ENCODE measurements at places on chromosomes 16 and 17.

- no peak for DNase-seq
Measured at GRCh38 chr16:70475054-70475871, 20.9 kb downstream of the FCSK start.

DNA sequence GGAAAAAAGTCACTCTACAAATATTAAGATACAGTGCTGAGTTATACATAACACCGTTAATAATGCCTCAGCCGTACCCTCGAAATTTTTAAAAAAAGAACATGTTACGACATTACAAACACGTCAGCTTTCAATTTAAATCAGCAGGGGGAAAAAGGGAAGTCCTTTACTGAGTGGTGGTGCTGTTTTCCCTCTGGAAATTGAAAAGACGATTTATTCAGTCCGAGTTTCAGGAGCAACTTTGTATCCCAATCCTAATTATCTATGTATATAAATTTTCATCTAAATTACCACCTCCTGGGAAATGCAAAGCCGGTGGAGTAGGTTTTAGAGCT is 1.3 kb downstream of the NETO2 start:
- DNase-seq: no peak

DNA sequence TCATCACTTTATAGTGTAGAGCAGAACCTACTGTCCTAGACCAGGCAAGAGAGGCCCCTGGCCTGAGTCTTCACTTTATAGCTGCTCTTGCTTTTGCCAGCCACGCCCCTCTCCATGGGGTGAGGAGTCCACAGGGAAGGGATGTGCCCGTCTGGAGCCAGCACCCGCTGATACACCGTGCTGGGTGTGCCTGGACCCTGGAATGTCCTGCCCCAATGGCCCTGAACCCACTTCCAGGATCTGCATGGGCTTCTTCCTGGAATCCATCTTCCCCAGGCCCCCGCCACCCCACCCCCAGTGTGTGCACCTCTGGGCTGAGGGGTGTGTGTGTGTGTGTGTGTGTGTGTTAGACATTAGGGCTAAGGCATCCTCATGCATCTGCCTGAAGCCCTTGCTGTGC is 44.9 kb downstream of the MEOX1 start:
- DNase-seq: no peak

GRCh38 chr16:11536104-11536866 is 50.4 kb downstream of the LITAF start:
- no peak for DNase-seq

GRCh38 chr16:74605746-74606520 is 981 bp downstream of the GLG1 start:
- DNase-seq: no peak

- DNase-seq: no peak
Measured at GRCh38 chr16:85759631-85760419, 8.9 kb upstream of the C16orf74 start.

GRCh38 chr16:24610416-24610755 is 71.0 kb downstream of the RBBP6 start:
- no peak for DNase-seq

DNA sequence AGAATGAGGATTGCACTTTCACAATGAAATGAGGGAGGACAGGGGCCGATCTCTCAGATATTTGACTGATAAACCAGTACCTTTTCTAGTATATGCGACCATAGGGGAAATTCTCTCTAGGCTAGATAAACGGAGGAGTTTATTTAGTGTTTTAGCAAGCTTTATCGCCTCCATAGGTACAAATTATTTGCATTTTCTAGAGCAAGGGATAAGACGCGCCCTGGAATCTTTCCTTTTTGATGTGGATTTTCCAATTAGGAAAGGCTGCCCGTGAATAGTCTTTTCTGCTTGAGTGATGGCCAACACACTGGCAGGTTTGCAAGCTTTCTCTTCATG is 351 bp upstream of the GDPD1 start:
- DNase-seq: no peak

DNA sequence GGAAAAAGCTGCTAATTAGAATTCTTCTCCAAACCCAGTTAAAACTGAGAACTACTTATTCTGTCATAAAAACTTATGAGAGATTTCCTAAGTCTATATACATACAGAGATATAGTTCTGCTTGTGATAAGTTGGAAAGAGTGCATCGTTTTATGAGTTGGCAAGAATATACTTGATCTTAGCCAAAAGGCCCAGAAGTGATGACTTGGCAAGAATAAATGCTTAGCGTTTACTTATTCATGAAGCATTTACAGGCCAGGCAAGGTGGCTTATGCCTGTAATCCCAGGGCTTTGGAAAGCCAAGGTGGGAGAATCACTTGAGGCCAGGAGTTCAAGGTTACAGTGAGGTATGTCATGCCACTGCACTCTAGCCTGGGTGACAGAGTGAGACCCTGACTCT is 81.7 kb downstream of the CYB561 start:
- no peak for DNase-seq

GRCh38 chr17:57459286-57459915 is 203.1 kb downstream of the MSI2 start:
- DNase-seq: no peak

DNA sequence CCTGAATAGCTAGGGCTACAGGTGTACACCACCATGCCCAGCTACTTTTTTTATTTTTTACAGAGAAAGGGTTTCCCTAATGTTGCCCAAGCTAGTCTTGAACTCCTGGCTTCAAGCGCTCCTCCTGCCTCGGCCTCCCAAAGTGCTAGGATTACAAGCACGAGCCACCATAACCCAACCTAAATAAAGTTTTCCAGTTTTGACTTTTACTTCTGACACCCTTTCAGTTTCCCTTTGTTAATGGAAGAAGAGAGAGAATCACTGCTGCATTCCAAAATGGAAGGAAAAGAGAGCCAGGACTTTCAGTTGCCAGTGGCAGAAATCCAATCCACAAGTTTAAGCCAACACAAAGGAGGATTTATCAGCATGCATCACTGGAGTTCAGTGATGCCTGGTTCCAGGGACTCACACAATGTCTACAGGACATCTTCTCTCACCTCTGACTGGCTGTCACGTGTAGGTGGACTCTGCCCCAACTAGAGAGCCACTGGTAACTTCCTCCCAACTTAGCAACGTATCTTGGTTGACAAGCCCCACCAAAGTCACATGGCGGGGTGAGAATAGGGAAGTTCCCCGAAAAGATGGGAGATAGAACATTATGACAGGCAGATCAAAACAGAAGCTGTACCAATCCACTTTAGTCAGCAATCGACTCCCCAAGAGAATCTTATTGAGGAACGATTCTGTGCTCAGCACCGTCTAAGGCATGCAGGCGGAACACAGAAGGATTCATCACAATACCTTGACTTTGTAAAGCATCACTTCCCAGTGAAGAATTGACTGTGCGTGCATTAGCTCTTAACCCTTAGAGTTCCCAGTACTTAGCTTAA is 46.5 kb downstream of the GAS7 start:
- no peak for DNase-seq

DNA sequence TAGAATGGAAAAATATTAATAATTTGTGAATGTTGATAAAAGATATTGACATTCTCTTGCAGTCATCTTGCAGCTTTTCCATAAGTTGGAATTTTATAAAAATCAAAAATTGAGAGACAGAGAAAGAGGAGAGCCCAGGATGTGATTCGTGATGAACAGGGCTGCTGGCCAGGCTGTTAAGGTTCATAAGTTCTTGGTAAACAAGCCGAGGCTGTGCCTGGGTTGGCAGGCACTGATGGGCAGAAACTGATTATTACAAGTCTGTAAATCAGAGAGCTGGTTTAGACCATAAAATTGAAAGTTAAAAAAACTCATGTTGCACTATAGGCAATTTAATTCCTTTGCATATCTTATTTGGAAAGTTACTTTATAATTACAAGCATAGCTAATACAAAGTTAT is 533.7 kb downstream of the HAPSTR1 start:
- no peak for DNase-seq

- DNase-seq: no peak
Measured at GRCh38 chr17:8837563-8838075, 29.9 kb downstream of the PIK3R6 start.

- no peak for DNase-seq
Measured at GRCh38 chr17:9802294-9802693, 10.9 kb upstream of the DHRS7C start.

DNA sequence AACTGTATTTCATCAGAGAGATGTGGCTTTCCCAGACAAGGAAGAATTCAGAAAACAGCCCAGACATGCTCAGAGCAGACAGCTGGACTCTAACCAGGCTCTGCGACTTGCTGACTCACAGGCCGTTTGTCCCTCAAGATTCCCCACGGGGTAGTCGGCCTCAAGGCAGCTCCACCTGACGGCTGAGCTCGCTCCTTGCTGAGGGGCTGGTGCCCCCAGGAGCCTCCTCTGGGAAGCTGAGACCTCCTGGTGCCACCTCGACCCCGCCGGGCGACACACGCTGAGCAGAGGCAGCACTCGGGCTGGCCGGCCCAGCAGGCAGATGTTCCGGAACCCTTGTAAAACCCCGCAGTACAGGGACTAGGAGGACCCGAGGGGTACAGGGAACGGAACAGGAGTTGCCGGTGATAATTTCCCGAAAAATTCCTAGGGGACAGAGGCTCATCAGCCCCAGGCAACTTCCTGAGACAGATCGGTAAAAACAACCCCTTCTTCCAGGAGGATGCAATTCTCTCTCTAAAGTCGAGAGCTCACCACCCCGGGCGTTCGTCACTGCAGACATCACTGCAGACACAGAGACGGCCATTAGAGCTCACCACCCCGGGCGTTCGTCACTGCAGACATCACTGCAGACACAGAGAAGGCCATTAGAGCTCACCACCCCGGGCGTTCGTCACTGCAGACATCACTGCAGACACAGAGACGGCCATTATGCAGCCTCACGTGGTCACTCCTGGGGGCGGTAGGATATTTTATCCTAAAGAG is 19.9 kb downstream of the RPH3AL start:
- no peak for DNase-seq

DNA sequence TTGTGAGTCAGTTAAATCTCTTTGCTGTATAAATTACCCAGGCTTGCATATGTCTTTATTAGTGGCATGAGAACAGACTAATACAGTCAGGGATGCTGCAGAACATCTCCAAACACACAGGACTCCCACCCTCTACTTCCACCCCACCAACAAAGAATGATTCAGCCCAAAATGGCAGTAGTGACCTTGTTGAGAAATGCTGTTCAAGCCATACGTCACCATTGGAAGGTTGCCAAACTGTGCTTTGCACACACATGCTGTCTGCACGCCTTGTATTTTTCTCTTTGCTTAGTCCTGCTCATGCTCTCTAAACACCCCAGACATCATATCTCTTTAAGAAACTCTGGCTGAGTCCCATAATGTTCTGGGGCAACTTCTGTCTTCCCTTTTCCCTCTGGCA is 589.6 kb downstream of the WWOX start:
- DNase-seq: no peak

GRCh38 chr17:49624896-49625295 is 49.2 kb downstream of the NXPH3 start:
- no peak for DNase-seq

DNA sequence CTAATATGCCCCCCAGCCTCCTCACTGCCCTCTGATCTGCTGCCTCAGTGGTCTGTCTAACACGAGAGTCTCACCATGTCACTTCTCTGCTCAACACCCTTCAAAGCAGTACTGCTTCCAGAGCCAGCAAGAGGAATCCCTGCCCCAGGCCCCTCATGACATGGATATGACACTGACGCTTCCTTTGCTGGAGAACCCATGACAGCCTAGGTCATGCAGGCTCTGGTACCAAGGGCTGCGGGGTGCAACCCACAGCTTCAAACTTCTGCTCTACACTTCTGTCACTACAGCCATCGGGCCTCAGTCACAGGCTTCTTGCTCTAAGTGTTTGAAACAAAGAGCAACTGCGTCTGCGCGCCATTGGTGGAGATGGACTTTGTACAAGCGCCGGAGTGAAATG is 32.6 kb upstream of the DLX4 start:
- DNase-seq: no peak

DNA sequence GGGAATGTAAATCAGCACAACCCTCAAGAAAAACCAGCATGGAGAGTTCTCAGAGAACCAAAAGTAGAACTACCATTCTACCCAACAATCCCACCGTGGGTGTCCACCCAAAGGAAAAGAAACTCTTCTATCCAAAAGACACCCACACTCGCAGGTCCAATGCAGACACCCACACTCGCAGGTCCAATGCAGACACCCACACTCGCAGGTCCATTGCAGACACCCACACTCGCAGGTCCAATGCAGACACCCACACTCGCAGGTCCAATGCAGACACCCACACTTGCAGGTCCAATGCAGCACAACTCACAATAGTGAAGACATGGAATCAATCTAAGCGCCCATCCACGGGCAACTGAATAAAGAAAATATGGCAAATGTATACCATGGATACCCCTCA is 77.0 kb upstream of the RPH3AL start:
- DNase-seq: no peak

DNA sequence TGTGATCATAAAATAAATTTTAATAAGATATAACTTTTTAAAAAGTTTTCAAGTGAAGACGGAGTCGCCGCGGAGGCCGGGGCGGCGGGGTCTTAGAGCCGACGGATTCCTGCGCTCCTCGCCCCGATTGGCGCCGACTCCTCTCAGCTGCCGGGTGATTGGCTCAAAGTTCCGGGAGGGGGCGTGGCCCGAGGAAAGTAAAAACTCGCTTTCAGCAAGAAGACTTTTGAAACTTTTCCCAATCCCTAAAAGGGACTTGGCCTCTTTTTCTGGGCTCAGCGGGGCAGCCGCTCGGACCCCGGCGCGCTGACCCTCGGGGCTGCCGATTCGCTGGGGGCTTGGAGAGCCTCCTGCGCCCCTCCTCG is at the start of gene FOXC2:
FOXC2 (plus strand) TSS at position 229 of the 365 bp plus-strand sequence. CDS start 507 bp downstream, outside the sequence.
- DNase-seq: no peak

GRCh38 chr16:21614896-21615295 is 15.5 kb downstream of the METTL9 start:
- no peak for DNase-seq

DNA sequence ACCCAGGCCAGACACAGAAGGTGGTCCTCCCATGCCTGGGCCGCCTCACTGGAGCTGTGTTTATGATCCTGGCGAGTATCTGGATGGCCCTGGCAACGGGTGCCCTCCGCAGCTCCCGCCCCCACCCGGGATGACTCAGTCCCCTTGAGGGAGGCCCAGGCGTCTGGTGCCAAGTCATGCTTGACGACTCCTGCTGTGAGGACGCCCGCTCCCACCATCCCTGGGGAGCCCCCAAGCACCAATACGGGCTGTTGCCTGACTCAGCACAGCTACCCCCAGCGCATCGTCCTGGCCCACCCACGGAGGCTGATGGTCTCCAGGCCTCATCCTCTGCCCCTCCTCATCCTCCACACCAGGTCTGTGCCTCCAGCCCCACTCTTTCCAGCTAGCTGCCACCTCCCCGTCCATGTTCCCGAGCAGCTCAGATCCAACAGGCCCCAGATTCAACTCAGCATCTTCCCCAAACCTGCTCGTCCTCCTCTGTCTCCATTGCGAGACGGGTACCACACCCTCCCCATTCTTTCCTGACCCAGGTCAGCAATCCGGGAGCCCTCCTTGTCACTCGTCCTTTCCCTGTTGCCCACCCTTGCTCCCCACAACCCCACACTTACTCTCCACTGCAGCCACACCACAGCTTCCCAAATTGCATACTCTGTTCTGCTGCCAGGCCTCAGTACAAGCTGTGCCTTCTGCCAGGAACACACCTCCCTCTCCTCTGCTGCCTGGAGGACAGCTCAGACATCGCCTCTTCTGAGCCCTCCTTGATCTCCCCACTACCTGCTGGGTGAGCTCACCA is 2.6 kb downstream of the CAMKK1 start:
- DNase-seq: peak; percentile 9

GRCh38 chr16:86288716-86289294 is 221.5 kb upstream of the FOXF1 start:
- no peak for DNase-seq

- no peak for DNase-seq
Measured at GRCh38 chr17:36197387-36197703, 787 bp upstream of the CCL3L1 start.
